Karpas-422 (cell line): ENCODE measurements at places on chromosomes 13 and 19. TPM values are rescaled to one million over a fixed set of nuclear protein-coding genes. Genes with fewer than 3 reads are reported as not detected.
A peak's percentile ranks its signal among the peaks of the same experiment; 100 is the strongest.

DNA sequence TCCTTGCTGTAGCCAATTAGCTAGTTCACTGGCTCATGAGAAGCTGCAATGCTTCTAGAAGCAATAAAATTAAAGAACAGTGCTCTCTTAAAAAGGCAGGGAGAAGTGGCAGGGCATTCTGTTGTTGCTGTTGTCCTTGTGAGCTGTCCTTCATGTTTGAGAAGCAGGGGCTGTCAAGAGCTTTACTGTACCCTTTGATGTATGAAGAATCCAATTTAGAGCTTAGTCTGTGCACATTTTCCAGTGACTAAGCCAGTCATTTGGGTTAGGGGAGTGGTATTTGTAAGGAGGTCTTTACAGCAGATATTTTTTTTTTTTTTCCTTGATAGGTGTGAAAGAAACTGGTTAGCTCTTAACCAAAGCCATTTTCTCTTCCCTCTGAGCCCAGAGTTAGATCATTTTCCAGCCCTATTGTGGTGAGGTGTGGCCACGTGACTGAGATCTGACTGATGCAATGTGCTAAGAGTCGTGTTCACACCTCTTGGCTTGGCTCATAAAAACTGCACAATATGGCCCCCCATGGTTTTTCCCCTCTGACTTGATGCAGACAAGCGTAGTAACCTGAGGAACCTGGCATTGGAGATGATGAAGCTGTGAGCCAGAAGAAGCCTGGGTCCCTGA lies 309.6 kb upstream of the TMTC4 start:
- no peak for DNase-seq

The ICAM1 gene
- total RNA-seq, result 1.8 and 5.1 TPM in 2 replicates

- no peak for DNase-seq
Observed at GRCh38 chr13:94343243-94343585, 136.3 kb downstream of the DCT start.

DNA sequence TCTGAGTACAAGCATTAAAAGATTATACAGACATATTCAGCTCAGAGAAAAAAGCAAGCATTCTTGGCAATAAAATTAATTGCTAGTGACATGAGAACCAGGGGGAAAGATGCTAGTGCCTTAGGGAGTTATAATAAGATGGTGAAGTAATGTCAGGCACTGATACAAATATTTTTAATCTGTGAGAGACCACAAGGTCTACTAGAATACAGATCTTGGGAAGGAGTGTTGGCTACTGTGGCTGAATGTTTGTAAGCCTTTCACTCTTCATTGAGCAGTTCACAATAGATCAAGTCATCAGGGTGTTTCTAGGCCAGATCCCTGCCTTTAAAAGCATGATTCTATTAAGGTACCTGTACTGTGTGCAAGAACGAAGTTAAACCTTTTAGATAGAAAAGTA lies 16.4 kb downstream of the FREM2 start:
- no peak for DNase-seq

DNA sequence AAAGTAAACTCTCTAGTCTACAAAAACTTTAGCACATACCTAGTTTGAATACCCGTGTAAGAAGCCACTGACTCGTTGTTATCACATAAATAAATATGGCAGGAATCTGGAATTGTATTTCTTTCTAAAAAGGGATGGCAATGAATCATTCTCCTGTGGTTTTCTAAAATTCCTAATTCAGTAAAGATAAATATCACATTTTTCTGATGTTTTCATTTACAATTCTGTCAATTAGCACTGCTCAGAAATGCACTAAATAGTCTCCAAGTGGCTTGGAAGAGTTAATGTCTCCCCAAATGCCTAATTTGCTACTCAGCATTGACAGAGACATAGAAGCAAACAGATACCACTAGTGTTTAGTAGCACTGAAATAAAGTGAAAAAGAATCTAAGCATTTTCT lies 547.7 kb upstream of the SLITRK1 start:
- DNase-seq, result no peak

- peak; percentile 92 for DNase-seq
Observed at GRCh38 chr19:55605637-55606470, at the start of gene ZNF865. Gene ZNF865 (plus strand): TSS chr19:55605647. CDS start chr19:55613619, 7,972 bp downstream.

- peak; percentile 61 for DNase-seq
Observed at GRCh38 chr19:6278740-6279619, 795 bp downstream of the MLLT1 start.

DNA sequence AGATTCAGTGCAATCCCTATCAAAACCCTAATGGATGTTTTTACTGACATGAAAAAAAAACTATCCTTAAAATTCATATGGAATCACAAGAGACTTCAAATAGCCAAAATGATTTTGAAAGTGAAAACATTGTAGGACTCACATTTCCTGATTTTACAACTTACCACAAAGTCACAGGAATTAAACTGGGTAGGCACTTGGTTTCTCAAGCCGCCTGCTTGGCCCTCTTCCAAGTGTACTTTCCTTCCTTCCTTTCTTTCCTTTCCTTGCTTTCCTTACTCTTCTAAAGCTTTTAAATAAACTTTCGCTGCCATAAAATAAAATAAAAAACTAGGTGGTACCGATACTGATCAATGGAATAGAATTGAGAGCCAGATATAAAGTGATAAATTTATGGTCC lies 21.0 kb upstream of the CD33 start:
- DNase-seq, result no peak
